ENCODE measurements at places on chromosomes 16 and 17.
A peak's percentile ranks its signal among the peaks of the same experiment; 100 is the strongest.

GRCh38 chr16:9300252-9300651, 208.8 kb downstream of the HAPSTR1 start:
- no peak for DNase-seq

DNA sequence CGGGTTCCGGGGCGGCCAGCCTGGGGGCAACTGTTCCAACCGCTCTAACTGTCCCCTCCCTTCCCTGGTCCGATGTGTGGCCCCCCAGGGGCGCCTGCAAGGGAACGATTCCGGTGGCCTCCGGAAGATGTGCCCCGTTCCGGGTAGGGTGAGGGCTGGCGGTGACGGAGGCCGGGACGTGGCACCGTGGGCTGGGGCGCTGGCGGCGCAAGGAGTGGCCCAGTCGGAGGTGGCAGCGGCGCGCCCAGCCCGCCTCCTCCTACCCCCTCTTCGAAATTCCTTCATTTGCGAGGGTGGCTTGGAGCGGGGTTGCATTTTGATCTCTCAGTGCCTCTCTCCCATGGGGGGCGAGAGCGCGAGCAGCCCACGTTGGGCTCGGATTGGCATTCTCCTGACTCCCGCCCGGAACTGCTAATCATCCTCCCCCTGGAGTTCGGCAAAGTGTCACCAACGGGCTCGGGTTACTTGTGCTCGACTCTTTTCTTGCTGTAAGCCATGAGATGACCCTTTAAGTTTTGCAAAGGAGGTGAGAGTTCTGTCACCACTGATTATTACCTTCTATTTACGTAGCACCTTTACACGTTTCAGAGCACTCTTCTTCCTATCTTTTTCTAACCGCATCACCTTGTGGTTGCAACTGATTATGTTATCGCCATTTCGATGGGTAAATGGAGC, 622 bp downstream of the NDEL1 start:
- DNase-seq: peak; percentile 37

DNA sequence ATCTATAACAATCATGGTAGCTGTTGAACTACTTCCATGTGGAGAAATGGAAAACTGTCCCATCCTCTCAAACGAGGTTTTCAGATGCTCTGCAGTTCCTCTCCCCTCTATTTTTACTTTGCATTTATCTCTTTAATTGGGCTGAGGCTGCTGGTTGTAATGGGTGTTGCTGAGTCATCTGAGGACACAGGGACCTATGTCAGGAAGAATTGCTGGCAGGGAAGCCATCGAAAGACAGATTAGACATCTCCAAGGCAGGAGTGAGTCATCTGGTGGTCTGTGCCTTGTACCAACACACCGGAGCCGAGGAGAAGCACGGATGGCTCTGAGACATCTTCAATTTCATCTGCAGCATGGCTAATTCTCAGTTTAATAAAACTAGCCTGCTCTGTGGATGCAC, 394.5 kb downstream of the GRIN2A start:
- DNase-seq: no peak

- no peak for DNase-seq
Observed at GRCh38 chr17:80263253-80264204, 2.9 kb downstream of the RNF213 start.

DNA sequence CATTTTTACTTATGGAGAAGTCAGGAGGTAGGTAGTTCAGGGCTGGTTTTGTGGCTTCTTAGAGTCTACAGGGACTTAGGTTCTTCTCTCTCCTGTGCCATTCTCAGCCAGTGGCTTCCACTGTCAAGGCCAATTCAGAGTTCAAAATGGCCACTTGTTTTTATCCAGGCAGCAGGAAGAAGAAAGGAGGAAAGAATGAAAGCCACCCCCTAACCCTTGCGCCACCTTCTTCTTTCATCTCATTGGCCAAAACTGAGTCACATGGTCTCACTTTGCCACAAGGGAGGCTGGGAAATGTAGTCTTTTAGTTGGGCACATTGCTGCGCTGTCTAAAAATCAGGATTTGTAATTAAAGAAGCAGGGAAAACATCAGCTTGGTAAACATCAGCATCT, 60.8 kb upstream of the MED9 start:
- peak; percentile 13 for DNase-seq

DNA sequence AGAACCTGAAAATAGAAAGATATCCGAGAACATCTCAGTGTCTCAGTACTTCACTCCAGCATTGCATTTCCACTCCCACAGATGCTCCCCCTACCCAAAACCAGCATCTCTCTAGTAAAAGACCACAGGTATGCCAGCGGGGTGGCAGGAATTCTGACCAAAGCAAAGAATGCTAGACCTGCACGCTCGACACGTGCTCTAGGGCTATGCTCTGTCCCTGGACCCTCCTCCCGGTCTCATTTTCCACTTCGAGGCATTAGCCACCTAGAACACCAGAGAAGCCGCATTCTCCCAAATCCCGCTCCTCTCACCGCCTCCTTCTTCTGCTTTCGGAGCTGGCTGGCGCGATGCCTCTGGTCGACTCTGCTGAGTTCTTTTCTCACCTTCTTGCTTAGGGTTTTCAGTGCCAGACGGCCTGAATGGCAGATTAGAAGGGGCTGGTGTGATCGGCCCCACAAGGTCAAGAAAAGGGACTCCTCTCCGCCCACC, 487 bp downstream of the TSR1 start:
- DNase-seq: no peak

DNA sequence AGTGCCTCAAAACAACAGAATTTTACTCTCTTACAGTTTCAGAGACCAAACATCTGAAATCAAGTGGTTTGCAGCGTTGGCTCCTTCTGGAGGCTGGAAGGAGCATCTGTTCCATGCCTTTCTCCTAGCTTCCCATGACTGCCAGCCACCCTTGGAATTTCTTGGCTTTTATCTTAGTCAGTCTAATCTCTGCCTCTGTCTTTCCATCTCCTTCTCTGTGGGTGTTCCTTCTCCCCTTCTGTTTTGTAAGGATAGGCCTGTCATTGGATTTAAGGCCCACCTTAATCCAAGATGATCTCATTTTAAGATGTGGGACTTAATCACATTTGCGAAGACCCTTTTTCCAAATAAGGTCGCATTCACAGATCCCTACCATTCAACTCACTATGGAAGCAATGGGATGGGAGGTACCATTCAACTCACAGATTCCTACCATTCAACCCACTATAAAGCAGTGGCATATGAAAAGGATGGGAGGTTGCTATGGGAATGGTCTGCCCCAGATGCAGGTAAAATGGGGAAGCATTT, 321.8 kb downstream of the WWOX start:
- no peak for DNase-seq

- no peak for DNase-seq
Observed at GRCh38 chr17:6195123-6195522, 124.9 kb downstream of the WSCD1 start.

DNA sequence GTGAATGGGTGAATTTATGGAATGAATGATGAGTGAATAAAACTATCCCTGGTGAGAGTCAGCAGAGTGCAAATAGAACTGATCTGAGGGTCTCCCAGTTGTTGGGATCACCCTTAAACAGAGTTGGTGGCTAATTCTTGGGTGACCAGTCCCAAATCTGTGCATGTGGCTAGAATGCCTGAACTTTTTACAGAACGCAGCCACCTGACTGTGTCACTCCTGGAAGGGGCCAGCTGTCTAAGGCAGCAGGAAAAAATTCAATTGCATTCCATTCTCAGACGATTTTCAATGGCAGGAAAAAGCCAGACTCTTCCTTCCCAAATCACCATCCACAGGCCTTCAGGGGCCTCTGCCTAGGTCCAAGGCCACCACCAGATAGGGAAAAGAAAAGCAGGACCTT, 43.5 kb downstream of the BEAN1 start:
- no peak for DNase-seq

DNA sequence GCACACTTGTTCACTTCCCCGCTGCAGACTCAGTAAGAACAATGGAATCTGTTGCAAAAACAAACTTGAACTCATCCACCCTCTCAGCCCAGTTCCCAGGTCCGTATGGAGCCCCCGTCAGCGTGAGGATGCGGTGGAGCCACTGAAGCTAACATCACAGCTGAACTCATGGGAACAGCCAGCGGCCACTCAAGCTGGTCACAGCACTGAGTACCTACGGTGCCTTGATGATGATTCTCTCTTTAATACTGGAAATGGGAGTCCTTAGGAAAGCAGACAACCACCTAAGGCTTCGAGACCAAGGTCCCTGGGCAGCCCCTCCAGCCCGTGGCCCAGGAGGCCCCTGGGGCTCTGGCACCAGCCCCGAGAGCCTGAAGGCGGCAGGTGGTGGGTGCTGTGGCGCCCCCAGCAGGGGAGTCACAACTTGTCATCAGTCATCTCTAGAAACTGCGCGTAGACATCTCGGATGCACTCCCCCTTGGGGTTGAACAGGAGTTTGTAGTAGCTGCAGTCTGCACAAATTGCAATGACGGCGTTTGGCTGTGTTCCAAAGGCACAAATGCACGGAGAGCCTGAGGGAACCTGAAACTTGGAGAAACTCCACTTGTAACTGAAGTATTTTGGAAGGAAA, 31.0 kb upstream of the RHOT1 start:
- DNase-seq: no peak

GRCh38 chr17:78337244-78338109, 22.4 kb downstream of the SOCS3 start:
- no peak for DNase-seq

DNA sequence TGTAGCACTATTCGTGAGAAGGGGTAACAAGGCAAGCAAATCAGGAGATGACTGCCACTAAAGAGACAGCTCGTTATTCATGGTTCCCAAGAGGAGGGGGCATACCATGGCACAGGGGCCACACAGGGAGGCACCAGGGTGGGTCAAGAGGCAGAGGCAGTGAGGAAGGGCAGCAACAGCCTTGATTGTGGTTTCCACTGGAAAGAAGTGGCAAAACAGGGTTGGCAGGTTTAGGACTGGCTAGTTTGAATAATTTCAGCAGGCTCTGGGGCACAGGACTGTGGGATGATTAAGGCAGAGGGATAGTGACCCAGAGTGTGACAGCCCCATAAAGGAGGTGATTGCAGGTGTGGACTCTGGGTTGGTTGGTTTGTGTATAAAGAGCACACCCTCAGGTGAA, 188.9 kb downstream of the CBLN1 start:
- DNase-seq: no peak

- DNase-seq: no peak
Observed at GRCh38 chr16:85650844-85651628, 37.7 kb downstream of the GINS2 start.

DNA sequence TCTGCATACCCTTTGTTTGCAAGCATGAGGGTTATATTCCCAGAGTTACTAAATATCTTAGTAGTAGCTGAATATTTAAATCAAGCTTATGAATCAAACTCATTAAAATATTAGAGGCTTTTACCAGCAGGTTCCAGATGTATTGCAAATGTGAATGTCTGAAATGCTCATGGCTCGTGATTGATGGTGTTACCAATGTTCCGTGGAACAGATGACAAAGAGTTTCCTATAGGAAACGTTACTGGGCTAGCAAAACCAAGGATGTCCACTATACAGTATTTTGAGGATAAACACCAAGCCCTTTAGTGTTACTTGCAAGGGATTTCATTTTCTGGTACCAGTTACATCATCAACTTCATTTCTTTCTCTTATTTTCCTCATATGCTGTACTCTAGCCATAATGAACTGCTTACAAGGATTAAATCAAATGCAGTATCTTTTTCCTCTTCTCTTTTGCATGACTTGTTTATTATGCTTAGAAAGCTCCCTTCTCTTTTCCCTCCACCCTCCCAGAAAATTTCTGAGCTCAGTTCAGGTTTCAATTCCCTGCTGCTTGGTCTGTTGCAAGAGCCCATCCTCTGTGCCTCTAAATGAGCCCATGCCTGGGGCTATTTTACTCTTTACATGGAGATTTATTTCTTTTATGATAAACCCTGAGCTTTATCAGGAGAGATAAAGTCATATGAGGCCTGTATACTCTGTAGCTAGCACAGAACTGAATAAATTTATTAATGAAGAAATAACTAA, 1537.1 kb upstream of the GOT2 start:
- DNase-seq: no peak

- no peak for DNase-seq
Observed at GRCh38 chr17:48427598-48427997, 2.4 kb downstream of the SKAP1 start.

GRCh38 chr16:81549547-81550431, 105.2 kb downstream of the CMIP start:
- DNase-seq: no peak

DNA sequence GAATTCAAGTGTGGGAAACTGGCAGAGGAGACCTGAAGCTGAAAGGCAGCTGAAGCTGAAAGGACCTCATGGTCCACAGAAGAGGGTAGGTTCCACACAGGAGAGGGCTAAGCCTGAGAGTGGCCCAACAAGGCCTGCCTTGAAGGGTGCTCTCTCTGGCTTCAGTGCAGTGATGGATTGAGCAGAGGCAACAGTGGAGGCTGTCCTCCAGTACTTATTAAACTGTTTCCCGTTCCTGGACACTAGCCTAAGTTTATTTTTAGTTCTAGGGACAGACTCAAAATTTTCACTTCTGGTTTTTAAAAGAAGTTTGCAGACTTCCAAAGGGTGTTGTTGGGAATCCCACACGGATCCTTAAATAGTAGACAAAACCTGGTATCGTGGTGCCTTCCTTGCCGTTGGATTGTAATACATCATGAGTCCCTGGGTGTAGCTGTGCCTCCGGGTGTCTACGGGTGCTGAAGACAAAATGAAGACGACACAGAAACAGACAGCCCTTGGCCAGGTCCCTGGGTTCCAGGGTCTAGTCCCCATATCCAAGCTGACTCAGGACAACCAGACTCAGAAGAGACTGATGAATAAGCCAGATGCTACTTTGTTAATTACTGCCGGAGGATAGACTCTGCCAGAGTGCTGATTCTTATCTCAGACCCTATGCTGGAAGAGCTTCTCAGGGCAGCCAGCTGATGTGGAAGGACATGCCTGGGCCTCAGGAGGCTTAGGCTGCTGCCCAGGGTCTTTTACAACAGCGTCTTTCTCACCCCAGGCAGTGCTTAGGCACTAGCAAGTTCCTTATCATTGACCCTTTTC, 7.1 kb upstream of the CMTM4 start:
- no peak for DNase-seq

- no peak for DNase-seq
Observed at GRCh38 chr17:46722662-46723285, 95.7 kb downstream of the WNT3 start.

DNA sequence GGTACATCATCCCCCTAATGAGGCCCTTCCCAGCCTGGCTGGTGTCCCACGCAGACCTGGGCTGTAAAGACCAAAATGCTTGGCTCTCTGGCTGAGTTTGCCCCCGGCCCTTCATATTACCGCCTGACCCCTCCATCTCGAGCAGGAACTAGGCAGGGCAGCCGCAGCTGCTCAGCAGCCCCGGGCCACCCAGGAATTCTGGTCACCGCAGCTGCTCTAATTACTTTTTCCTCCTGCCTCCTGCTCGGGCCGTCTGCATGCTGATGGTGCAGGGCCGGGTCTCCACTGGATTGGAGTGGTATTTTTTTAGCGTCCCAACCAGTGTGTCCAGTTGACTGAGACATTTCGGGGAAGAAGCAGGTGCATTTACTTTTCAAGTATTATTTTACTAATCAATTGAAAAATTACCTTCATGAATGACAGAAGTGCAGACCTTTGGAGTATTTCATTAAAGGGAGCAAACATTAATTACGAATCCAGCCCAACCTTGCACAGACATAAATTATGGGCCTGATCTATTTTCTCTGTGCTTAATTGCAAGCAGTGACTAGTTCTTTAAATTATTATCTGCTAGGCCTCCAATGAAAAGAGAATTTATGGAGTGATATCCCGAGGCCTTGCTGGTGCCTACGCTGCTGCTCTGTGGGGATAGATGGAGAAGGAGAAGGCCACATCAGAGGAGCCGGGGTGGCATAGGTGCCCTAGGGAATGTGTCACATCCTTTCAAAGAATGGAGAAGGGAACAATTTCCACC, 176.2 kb downstream of the CYLD start:
- no peak for DNase-seq

Data from neural crest cell (in vitro differentiated cells).